ENCODE measurements at places on chromosomes 5 and 9. TPM values are rescaled to one million over a fixed set of nuclear protein-coding genes. Genes with fewer than 3 reads are reported as not detected.

BRIX1 gene
- total RNA-seq: 34.5 TPM

GCNT4 gene
- total RNA-seq: not detected

PLEKHG4B gene
- total RNA-seq: not detected

RORB gene
- total RNA-seq: under 0.01 TPM

F12 gene
- total RNA-seq: 0.57 TPM

CCL28 gene
- 2.7 TPM for total RNA-seq

CBY3 gene
- not detected for total RNA-seq

EQTN gene
- not detected for total RNA-seq

LCN9 gene
- total RNA-seq: not detected

C9orf50 gene
- not detected for total RNA-seq
